Activated naive CD4-positive, alpha-beta T cell (primary cell): ENCODE measurements at places on chromosomes 1 and 21.

DNA sequence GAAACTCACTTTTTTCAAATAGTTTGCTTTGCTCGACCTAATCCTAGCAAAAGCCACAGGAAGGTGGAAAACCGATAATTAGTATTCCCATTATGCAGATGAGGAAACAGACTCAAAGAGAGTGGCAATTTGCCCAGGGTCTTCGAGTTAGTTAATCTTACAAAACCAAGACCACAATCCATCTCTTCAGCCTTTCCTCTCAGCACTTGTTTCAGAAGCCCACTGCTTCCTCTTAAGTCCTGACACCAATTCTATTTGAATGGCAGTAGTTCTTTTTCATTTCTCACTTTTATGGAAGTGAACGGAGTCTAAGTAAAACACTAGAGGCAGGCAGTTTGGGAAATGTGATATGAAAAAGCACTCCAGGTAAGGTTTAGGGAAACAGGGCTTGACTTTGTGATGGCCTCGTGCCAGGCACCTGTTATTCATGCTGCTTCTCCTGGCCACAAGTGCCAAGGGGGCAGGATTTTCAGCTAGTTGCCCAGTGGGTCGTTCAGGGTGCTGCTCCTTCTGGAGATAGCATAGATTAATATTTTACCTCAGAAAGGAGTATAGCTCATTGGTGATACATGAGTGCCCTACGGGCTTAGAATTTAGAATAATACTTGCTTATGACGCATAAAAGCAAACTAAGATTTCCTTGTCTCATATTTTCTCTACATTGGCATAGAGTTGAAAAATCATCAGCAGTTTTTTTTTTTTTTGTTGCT lies 76.6 kb upstream of the NRIP1 start:
- no peak for DNase-seq

DNA sequence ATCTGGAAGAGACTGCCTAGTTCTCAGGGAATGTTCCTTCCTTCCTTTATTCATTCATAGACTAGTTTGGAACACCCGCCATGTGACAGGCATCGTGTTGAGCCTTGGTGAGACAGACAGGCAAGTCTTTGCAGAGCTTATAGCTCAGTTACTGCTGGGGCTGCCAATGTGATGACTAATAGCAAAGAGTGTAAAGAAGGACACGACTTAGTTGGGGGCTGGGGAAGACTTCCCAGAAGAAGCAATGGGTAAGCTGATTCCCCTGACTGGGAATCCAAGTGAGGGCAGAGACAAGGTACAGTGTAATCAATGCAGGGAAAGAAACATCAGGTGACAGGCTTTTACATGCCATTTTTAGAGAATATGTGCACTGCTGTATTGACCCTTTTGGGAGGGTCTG lies 51.2 kb downstream of the TENT5C start:
- DNase-seq: no peak

DNA sequence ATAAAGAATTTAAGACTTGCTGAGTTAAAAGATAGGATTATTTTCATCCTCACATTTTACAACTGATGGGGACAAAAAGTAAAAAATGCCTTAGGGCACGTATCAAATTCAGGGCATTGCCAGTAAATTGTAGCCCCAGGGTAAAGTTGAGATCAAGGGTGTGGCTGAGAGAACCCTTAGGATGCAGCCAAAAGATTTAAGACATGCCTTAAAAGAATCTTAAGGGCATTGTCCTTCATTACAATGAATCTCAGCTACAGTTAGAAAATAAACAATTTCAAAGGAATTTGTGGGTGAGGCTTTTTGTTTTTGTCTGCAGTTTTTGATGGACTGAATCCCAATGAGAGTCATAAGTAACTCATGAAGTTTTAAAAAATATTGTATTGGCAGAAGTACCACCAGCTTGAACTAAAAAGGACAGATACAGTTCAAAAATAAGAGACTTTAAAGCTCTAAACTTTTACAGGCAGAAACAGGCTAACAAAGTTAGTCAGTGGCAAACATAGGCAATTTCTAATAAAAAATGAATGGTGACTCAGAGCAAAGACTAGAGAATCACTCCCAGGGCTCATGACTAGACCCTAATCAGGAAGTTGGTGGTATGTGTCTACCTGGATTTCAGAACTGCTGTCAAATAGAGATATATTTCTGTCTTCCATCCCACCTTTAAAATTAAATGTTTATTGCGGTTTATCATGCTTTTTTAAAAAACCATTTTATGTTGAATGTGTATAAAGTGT lies 165.1 kb upstream of the SNX7 start:
- DNase-seq: no peak

GRCh38 chr1:55957276-55957675 lies 622.1 kb downstream of the PLPP3 start:
- no peak for DNase-seq

- no peak for DNase-seq
Observed at GRCh38 chr1:81738875-81739274, 61.9 kb upstream of the ADGRL2 start.

GRCh38 chr21:31136891-31137290 lies 98.6 kb upstream of the KRTAP19-8 start:
- DNase-seq: no peak

- no peak for DNase-seq
Observed at GRCh38 chr1:86156566-86157455, at the start of gene COL24A1. TSS of gene COL24A1 (minus strand) at chr1:86156772. CDS start at chr1:86156396, 376 bp downstream.

DNA sequence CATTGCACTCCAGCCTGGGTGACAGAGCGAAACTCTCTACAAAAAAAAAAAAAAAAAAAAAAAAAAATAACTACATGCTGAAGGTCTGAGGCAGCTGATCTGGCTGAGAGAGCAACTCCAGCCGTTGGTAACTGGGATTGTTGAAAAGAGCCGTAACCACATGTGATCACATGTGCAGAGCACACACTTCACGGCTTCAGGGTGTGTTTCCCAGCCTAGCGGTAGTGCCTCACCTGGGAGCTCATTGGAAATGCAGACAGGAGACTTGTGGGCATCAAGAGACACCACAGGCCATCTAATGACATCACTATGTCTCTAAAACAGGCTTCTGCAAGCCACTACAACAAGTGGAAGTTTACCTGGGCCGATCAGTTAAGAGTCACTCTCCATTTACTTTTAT lies 11.8 kb upstream of the OTUD7B start:
- DNase-seq: no peak

- no peak for DNase-seq
Observed at GRCh38 chr1:246709835-246710234, 14.4 kb upstream of the SCCPDH start.

GRCh38 chr1:227729881-227730629 lies 5.0 kb downstream of the JMJD4 start:
- no peak for DNase-seq

DNA sequence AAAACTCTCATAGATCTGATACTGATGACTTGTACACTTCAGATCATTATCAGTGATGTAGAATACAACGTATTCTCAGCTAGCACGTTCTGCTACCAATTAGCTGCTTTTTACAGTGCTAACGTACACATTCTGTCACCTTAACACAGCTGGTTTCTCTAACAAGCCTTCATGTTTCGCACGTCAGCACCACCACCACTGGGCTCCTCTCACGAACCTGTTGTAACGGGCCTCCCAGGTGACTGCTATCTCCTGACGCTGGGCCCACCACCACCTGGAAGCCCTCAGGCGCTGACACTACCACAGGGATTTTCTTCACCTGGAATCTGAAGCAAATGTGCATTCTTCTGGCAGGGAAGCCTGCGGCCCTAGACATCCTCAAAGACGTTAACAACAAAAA lies 19.8 kb downstream of the TOMM20 start:
- DNase-seq: no peak

DNA sequence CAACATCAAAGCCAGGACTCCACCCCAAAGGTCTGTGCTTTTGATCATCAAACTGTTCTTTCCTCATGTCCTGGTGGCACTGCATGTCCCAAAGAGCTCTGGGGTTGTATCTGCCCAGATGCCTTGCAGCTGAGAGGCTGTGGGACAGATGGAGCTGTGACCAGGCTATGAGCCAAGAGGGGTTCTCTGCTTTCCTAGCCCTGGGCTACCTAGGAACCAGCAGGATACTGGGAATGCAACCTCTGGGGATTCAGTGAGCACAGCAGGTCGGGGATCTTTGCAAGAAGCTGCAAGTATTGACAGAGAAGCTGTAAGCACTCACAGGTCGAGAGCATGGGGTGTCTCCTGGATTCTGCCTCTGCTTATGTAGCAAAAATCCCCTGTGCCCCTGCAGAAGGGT lies 186.6 kb downstream of the GRIK3 start:
- no peak for DNase-seq

- DNase-seq: no peak
Observed at GRCh38 chr1:36705629-36706028, 222.9 kb upstream of the CSF3R start.

- DNase-seq: no peak
Observed at GRCh38 chr1:25026730-25027450, 96.8 kb upstream of the RUNX3 start.

DNA sequence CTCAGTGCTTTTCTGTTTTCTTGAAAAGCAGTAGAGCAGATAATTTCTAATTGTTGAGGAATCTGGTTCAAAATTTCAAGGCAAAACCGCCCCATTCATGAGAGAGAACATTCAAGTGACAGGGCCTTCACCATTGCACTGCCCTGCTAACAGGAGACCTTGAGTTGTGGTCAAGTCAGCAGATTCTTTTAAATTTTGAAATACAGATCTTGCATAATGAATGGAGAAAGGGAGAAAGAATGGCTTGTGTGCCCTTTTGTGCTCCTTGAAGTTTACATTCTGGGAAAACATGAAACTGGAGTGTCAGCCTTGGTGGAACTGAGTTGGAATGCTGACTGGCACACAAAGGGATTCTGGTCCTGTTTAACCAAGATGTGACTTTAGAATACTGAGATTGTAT lies 164.5 kb upstream of the UBE2U start:
- DNase-seq: no peak

DNA sequence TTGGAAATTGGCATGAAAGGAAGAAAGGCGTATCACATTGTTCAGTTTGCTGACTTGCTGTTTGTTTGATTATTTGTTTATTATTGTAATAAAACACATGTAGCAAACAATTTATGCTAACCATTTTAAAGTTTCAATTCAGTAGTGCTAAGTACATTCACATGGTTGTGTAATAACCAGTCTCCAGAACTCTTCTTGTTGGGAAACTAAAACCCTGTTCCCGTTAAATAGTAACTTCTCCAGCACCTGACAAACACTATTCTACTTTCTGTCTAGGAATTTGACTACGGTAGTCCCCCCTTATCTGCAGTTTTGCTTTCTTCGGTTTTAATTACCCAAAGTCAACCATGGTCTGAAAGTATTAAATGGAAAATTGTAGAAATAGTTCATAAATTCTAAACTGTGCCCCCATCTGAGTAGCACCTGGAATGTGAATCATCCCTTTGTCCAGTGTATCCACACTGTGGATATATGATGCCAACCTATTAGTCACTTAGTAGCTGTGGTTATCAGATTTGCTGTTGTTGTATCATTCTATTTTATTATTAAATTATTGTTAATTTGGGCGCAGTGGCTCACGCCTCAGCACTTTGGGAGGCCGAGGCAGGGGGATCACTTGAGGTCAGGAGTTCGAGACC lies 5.5 kb downstream of the MORC3 start:
- no peak for DNase-seq

GRCh38 chr1:13930151-13930550 lies 230.2 kb downstream of the PRDM2 start:
- peak; percentile 4 for DNase-seq
